SIG-M5 (cell line): ENCODE measurements at places on chromosomes 2 and 18.

GRCh38 chr2:202157211-202157990 lies 81.0 kb downstream of the SUMO1 start:
- DNase-seq: no peak

DNA sequence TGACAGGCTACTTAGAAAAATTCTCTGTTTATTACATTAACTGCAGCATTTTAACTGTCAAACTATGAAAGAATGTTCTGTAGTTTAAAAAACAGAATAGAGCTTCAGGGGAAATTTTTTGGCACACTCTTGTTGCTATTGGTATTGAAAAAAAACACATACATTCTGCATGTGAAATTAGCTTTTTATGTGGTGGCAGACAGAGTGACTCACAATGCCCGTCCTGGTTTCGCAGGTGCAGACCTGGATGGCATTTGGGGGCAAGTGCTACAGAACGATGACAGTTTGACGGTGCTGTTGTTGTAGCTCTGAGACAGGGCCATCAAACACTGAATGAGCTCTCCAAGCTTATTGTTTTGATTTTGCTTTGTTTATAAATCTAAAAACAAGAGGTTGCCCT lies 105.0 kb upstream of the MAP3K20 start:
- DNase-seq: no peak

- no peak for DNase-seq
Measured at GRCh38 chr18:31267823-31268481, 50.0 kb upstream of the DSG1 start.

GRCh38 chr2:85861180-85861579 lies 27.6 kb downstream of the ST3GAL5 start:
- DNase-seq: no peak

- DNase-seq: no peak
Measured at GRCh38 chr18:26618135-26618534, 69.8 kb upstream of the KCTD1 start.

DNA sequence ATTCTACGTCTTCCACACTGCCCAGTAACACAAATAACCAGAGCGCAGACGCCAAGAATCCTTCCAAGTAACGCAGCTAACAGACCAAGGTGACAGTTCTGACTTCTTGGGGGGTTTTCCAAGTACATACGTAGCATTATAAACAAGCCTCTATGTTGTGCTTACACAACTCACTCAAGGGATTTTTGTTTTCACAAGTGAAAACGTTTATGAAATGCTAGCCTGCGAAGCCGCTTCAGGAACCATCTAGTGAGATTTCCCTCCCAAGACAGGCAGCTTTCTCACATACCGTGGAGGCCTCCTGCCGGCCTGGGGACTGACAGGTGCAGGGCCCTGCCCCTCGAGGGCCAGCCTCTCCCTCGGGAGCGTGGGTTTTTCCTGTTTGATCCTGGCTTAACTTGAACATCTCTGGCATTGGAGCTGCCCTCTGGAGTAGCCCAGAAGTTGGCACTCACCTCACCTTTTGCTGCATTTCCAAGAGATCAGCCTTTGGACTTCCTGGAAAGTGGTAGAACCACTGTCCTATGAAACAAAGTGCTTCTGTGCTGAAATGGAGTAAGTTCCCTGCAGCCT lies 151.1 kb downstream of the MBP start:
- DNase-seq: no peak

DNA sequence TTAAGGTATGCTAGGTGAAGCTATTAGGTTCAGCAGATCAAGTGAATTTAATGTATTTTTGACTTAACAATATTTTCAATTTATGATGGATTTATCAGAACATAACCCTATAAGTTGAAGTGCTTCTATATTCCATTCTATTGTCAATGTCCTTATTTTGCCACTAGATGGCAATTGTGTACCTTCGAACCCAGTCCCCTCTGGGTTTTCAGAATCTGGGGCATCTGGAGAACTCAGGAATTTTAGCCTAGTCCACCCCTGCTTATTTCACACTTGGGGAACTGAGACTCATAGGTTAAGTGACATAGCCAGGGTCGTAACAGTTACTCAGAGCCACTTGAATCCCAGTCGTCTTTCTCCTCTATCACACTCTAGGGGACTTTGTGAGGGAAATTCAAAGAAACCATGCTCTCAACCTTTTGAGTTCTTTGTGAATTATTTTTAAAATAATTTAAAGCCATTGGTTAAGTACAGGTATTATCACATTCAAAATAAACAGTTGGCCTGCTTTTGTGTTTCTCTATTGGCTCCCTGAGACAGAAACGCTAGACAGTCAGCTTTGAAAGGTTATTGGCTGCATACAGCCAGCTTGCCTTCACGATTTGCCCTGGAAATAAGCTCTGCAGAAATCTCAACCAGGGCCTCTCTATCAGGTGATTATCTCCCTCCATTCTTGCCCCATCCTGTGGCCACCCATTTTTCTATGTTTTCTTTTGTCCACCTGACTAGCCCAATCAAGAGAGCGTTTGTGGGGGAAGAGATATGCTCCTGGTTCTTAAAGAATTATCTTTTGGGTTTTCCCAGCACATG lies 145.0 kb downstream of the TTC27 start:
- no peak for DNase-seq

- no peak for DNase-seq
Measured at GRCh38 chr2:84676295-84676694, 160.0 kb downstream of the DNAH6 start.

DNA sequence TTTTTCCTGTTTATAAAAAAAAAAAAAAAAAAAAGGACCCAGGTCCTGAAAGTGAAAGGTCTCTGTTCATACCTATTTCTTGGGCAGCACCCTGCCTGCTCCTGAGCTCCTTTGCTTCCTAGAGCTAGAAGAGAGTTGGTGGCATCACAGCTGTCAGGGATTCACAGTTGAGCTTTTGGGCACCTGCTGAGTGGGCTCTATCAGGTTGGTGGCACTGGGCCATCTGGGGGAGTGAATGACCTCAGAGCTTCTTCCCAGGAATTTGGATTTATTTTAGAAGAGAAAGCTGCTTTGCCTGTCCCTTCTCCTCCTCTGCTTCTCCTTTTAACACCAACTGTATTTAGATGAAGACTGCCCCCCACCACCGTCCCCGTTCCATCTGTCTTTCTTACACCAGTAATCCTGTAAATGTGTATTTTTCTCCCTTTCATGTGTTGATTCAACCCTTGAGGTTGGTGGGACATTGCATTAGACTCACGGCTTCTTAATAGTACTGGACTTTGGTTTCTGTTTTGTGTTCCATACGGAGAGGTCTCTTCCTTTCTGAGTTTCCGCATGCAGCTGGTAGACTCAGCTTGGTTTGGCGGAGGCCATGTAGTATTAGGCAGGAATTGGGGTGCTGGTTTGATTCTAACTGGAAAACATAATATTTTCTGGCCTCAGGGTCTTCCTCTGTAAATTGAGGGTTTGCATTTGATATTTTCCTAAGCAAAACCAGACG lies 7.6 kb upstream of the MGAT5 start:
- no peak for DNase-seq

GRCh38 chr2:231134910-231135655 lies 10.2 kb upstream of the HTR2B start:
- DNase-seq: no peak

DNA sequence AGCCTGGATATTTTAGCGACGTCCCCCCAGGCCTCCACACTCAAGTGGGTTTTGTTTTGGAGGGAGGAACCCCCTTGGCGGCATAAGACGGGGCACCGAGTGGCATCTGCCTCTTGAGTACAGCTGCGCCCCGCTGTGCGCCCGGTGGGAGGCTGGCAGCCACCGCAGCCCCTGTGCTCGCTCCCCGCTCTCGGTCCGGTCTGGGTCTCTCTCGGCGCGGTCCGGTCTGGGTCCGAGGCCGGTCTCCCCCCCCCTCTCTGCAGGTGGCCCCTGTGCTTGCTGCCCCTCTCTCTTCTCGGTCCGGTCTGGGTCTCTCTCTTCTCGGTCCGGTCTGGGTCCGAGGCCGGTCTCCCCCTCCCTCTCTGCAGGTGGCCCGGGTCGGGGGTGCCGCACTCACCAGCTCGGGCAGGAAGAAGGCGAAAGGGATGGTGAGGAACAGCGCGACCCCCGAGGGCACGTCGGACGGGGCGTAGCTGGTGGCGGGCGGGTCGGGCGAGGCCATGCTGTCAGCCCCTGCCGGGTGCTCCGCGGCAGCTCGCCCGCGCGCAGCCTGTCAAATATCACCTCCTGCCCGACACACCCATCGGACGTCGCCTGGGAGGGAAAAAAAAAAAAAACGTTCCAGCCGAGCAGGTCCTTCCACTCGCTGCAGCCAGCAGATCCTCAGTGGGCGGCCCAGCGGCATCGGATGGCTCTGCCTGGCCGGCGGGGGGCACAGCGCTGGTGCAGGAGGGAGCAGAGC lies at the start of gene MALL:
TSS of gene MALL (minus strand) at position 532 of the 742 bp plus-strand sequence. CDS start at position 502, 30 bp downstream.
- DNase-seq: no peak

DNA sequence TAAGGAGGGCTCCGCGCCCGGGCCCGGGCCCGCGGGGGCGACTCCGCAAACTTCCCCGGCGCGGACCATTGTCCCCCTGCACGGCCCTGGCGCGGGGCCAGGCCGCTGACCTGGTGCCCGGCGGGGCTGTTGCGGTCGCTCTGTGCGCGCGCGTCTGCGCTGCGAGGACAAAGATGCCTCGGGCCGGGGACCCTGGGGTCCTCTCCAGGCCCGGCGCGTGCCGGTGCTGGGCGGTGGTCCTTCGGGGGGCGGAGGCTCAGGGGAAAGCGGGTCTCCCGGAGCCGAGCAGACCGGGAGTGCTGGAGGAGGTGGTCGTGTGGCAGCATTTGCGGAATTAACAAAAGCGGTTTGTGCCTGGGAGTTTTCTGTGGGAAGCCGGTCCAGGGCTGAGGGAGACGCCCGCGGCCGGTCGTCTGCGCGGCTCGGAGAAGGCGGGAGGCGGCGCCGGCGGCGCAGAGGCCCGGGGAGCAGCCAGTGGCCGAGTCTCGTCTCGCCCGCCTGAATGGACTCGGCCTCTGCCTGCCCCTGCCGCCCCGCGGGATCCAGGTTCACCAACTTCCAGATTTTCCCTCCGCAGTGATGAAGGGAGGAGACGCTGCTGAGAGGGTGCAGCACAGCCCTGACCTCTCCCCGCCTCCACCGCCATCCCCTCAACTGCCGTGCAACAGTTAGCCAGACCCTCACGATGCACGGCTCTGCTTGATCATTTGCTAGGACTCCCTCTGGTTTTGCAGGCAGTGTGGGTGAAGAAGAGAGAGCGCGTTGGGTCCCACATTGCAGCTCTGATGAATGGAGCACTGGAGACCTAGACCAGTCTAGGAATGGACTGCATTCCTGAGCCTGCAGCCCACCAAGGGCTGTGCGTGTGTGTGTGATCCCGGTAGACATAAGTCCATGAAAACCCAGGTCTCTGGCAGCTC lies 705 bp downstream of the EFR3B start:
- no peak for DNase-seq

DNA sequence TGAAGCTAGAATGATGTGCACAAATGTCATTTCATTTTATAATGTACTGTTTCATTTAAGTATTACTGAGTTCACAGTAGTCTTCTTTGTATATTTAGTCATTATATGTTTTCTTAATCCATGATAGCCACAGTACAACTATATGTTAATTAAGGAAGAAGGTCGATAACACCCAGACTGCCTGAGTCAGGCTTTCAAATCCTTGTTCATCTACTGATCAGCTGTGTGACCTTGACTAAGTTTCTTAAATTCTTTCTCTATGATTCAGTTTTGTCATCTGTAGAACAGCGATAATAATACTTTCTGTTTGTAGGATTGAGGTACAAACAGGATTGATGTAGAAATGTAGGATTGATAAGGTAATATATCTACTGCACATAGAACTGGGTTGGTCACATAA lies 5.4 kb downstream of the GCC2 start:
- DNase-seq: no peak

DNA sequence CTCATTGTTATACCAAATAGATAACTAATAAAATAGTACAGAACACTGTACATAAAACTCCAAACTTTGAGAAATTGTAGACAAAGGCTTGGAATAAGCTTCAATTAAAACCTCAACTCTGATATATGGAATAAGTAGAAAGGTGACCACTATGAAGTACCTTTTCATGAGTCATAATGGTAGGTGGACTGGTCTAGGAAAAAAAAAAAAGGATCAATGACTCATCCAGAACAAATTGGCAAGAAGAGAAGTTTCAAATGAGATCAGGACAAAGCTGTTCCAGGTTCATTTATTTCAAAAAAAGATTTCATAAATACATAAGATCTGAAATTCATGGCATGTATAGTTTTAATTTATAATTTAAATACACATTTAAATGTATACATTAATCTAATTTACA lies 769.7 kb downstream of the SUCLG1 start:
- no peak for DNase-seq

DNA sequence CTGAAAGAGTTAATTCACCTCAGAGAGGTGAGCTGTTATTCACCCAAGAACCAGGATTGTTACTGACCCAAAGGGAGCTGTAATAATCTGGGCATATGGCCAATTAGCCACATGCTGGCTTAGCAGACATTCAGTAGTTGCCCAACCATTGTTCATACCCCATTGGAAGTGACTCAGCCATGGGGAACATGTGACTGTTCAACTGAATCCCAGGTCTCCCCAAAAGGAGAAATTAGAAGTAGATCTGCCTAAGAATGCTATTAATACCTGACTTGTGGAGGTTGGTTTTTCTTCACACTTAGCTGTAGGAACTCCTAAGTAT lies 272.6 kb upstream of the UBE2E3 start:
- no peak for DNase-seq

DNA sequence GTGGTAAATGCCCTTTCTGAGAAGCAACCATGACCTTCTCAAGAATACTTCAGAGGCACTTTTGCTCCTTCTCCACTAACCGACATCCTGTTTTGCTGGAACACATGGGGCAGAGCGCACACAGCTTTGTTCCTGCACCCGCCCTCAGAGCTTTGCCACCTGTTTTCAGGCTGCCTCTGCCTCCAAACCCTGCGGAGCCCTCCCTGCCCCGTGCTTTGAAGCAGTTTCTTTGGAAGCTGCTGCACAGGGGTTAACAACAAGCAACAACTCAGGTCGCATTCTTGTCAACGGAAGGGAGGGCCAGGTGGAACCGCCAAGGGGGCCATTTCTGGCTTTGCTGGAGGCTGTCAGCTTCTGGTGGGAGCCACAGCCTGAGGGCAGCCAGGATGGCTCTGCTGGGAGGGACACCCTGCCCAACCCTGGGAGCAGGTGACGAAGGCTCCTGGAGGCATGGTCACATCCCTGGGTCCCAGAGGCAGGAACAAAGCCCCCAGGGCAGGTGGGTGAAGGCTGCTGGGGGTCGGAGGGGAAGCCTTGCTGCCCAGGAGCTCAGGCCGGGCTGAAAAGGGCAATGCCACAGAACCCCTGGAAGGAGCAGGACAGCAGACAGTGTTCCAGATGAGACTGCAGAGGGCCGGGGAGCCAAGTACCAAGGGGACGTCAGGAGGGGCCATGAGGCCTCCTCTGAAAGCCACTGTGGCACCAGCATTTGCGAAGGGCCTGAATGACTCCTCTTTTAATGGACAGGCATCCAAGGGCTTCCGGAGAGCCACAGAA lies 46.8 kb downstream of the MRPS5 start:
- no peak for DNase-seq
